ENCODE measurements at places on chromosomes 3 and 15. TPM values are rescaled to one million over a fixed set of nuclear protein-coding genes. Genes with fewer than 3 reads are reported as not detected.

Gene PTX3
- 0.16 TPM for total RNA-seq

Gene TEX9
- 0.46 TPM for total RNA-seq

Gene CLRN1
- total RNA-seq: not detected

Gene PDCD6IP
- 128 TPM for total RNA-seq

Gene SYNPR
- not detected for total RNA-seq

Gene COLQ
- 1.7 TPM for total RNA-seq

Gene GADL1
- not detected for total RNA-seq

Gene CKMT1B
- 0.76 TPM for total RNA-seq

Gene OSBPL10
- total RNA-seq: 6.6 TPM

Gene CHSY1
- total RNA-seq: 13.3 TPM

Gene TF
- 15.7 TPM for total RNA-seq

Gene MITF
- total RNA-seq: 71.0 TPM

Gene GOLGA6B
- total RNA-seq: not detected

Gene BFSP2
- total RNA-seq: not detected

Gene MLF1
- total RNA-seq: 191 TPM

Gene CTSH
- 67.8 TPM for total RNA-seq

Gene GNAT1
- total RNA-seq: not detected

Gene MKRN2OS
- total RNA-seq: not detected

Gene COL7A1
- total RNA-seq: 14.9 TPM

Gene LRRC34
- total RNA-seq: 1.6 TPM

Gene MORC1
- not detected for total RNA-seq
